ENCODE measurements at places on chromosomes 7 and 10.

DNA sequence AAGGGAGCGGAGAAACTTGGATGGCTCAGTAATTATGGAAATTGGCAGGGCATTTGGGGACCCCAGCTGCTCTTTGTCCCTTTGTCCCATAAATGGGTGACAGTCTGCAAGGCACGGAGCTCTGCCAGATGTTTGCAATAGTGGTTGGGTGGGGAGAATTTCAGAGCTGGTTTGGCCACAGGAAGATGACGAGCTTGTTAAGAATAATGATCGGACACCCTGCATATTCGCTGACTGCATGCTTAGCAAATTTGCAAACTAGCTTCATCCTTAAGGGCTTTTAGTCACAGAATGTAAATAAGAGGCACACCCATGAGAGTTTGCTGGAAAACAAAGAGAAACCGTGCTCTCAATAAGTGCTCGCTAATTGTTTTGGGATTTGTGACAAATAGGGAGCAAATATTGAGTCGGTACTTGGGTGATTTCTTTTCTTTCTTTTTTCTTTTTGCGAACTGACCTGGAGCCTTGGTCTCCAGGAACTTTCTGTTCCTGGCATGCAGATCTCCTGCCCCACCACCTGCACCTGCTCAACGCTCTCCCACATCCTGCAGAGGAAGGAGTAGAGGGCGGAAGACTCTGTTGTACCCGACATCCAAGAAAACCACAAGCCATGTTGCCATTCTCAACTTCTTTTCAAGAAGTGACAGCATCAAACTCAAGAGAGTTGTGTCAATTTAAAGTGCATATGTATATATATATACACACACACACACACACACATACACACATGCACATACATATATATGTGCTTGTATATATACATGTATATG, 238.9 kb downstream of the CAMK1D start:
- DNase-seq = no peak

DNA sequence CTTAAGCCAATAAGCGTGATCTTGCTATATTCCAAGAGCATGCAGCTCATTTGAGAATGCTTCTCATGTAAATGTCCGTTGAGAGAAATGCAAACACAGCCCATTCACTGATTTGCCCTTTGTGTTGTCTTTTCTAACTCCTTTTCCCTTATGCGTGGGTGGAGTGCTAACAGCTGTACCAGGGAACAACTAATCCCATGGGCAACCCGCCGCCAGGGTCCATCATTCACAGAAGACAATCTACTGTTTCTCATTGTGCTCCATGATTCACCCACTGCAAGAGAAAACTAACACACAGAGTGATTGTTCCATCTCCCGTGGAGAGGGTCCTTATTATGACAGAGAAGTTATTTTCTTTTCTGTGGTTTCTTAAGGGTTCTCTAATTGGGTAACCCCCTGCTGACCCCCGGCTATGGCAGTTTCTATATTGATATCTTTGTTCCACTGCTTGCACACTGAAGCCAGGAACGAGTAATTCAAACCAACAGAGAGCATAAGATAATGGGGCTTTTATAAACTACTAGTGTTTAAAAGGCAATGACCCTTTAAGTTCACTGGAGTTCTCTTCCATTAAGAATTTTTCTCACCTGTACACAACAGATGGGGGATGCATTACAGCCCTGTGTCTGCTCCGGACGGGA, 298.7 kb downstream of the BAMBI start:
- no peak for DNase-seq

- DNase-seq = no peak
Measured at GRCh38 chr7:77337456-77337990, 78.6 kb downstream of the GSAP start.

DNA sequence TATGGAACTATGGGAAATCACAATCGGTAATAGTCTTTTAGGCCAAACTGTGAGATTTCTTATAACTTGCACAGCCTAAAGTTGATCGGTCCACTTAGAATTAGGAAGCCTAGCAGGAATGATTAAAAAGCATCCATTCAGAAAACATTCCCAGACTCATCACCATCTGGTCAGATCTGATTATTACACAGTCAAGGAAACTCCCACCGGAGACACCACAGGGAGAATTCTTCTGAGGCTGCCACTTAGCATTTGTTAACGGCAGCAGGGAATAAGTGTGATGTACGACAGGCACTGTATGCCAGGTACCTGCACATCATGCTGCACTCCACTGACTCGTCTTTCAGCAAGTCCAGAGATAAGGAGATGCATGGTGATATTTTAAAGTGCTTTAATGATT, 227.6 kb upstream of the STEAP1 start:
- DNase-seq = no peak

DNA sequence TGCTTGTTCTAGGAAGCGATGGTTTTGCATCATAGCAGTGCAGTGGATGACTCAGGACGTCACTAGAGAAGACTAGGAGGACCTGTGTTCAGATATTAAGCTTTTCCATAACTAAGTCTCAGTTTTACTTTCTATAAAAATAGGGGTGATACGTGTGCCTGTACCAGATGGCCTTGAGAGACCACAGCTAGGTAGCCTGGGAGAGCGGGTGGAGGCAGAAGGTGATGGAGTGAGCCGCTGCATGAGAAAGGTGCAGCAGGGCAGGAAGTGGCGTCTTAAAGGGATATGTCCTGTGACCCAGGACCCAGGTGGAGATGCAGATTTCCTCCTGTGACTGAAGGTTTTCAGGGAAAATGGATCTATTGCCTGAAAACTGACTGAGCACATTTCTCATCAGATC, 304.9 kb downstream of the CDC14C start:
- no peak for DNase-seq

DNA sequence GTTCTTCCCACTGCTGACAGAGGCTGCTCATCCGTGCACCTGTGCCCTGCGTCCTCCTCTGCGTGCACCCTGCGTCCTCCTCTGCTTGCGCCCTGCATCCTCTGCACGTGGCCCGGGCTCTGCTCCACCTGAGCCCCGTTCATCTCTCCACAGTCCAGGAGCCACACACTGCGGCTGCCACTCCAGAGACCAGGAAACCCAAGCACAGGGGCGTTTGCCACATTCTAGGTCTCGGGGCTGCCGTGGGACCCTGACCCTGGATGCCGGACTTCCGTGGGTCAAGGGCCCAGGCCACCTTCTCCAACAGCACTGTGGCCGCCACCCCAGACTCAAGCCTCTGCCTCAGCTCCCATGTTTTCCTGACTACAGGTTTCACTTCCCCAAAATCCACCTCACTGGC, 460.4 kb downstream of the PTPRN2 start:
- DNase-seq = no peak

GRCh38 chr10:60246382-60246781, 143.3 kb downstream of the ANK3 start:
- DNase-seq = no peak

- no peak for DNase-seq
Measured at GRCh38 chr7:41826641-41827040, 123.8 kb upstream of the INHBA start.

DNA sequence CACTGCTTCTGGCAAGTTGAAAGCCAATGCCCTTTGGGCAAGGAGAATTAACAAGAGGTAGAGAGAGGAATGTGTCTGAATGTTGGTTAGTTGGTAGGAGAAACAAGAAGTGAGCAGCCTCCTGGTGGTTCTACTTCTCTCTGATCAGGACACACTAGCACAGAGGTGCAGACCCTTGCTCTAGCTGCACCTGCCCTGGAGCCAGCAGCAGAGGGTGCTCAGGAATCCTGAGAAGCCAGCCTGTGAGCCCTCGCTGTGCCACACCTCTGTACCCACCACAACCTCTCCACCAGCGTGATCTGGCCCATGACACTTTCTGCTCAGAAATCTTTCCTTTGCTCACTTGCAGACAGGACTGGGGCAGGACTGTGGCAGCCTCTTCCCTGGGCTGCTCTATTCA, 364.7 kb downstream of the RPS24 start:
- DNase-seq = no peak

- DNase-seq = no peak
Measured at GRCh38 chr7:104883248-104883717, 130.7 kb upstream of the KMT2E start.

DNA sequence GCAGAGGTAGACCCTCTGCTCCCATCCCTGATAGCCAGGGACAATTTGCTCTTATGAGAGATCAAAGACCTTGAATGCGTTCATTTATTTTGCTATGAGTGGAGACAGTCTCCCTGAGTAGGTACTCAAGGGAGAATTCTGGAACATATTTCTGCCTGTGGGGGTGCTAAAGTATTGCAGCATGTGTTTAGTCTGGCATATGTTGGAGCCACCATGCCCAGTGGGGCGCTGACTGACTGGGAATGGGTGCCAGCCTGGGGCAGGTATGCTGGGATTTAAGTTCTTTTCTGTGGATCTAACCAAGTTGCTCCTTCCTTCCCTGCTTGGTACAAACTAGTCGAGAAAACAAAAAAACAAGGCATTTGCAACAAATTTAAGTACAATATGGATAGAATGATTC, 99.1 kb downstream of the JCAD start:
- DNase-seq = no peak

GRCh38 chr10:52348037-52348564, 34.0 kb downstream of the DKK1 start:
- DNase-seq = no peak

GRCh38 chr7:129225206-129225930, 538 bp downstream of the AHCYL2 start:
- peak; percentile 28 for DNase-seq

DNA sequence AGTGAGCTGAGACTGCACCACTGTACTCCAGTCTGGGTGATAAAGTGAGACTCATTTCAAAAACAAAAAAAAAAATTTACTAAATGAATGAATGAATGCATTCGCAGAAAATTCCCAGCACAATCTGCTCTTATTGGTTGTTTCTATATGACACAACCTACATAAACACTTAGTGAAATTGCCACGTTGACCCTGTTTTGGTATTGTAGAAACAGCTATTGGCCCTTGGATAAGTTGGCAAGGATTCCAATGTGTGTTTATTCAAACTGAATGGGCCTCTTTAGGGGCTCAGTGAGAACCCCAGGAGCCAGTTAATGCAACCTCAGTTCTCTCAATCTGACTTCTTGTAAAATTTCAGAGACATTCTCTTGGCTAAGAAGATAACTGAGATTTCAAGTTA, 66.0 kb downstream of the HHEX start:
- no peak for DNase-seq

GRCh38 chr10:25169740-25170139, 5.1 kb upstream of the GPR158 start:
- no peak for DNase-seq

DNA sequence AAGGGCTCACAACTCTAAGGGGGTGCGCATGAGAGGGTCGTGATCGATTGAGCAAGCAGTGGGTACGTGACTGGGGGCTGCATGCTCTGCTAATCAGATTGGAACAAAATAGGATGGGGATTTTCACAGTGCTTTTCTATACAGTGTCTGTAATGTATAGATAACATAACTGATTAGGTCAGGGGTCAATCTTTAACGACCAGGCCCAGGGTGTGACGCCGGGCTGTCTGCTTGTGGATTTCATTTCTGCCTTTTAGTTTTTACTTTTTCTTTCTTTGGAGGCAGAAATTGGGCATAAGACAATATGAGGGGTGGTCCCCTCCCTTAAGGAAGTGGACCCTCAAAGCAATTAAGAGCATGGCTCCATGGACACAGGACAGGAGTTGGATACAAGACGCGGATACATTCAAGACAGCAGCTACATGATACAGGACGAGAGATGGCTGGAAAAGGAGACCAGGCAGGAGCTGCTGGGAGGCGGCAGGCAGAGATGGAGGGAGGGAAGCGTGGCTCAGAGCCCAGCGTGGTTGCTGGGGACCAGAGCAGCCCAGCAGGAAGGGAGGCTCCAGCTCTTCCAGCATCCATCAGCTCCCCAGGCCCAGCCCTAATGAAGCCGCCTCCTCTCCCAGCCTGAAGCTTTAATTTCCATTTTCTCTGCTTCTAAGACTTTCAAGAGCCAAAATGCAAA, 31.6 kb downstream of the GSDME start:
- no peak for DNase-seq

GRCh38 chr10:10156917-10157600, 860.6 kb upstream of the CELF2 start:
- no peak for DNase-seq

- no peak for DNase-seq
Measured at GRCh38 chr10:117543225-117544003, 868 bp downstream of the EMX2 start.

DNA sequence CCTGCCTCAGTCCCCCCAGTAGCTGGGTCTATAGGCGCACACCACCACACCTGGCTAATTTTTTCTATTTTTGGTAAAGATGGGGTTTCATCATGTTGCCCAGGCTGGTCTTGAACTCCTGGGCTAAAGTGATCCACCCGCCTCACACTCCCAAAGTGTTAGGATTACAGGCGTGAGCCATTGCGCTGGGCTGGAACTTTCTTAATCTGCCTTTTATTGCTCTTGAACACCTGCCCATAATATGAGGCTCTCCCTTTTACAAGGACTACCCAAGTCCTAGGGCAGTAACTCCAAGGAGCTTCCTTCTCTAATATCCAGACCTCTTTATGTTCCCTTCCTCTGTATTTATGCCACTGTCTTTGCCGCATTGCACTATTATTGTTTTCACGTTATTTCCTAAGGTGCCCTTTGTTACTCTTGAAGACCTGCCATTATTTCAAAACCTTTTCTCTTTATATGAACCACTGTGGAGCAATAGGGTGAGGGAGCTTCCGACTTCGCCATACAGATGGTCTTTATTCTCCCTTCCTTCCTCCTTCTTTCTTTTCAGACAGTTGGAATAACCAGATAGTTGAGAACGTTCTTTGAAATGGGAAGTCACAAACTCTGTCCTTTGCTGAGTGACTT, 36.3 kb upstream of the TCF7L2 start:
- no peak for DNase-seq

DNA sequence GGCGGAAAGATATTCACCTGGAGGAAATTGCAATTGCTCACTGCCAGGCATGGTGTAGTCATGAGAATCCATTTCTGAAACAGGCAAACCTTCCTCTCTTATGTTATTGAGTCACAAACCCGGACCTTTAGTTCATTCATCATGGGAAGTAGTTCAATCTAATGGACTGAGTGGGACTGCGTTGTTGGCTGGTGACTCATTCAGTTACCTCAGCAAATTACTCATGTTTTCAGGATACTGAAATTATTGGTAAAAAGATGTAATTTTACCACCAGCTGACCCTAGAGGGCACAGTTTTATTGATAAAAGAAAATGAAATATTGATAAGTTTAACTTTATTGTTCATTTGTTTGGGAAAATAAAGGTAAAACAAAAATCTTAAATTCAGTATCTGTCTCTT, 1194.4 kb upstream of the SORCS1 start:
- no peak for DNase-seq

GRCh38 chr7:44236333-44236728, 35.6 kb downstream of the YKT6 start:
- no peak for DNase-seq

DNA sequence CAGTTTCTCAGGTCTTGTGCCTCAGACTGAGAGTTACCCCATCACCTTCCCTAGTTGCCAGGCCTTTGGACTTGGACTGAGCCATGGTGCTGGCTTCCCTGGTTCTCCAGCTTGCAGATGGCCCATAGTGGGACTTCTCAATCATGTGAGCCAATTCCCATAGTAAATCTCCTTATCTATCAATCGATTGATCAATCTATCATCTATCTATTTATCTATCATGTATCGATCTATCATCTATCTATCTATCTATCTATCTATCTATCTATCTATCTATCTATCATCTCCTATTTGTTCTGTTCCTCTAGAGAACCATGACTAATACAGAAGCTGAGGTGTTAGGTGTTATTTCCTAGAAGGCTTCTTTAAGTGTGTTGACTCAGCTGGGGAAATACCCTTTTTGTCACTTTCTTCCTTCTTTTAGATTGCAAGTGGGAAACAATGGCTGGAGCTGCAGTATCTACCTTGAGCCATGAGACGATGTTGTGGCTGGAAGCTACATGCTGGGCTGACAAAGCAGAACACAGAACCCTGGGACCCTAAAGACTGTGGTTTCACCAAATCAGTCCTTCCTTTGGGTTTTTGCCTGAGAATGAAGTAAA, 234.7 kb upstream of the GLI3 start:
- no peak for DNase-seq
